ENCODE measurements at places on chromosomes 1 and 21.
A peak's percentile ranks its signal among the peaks of the same experiment; 100 is the strongest.

DNA sequence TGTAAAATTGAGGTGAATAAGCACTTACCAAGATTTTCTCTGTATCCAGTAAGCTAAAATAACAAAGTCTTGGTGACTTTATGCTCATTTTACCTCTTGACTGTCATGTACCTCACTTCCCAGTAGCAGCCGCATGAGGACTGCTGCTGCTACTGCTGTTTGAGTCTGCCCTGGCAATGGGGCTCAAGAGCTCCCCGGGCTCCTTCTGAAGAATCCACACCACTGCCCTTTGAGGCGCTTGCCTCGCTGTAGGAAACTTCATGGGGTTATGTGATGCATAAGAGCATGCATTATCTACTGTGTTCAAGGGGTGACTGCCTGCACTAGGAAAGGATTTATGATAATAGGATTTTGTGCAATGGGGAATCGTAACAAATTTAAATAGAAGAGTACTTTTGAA is 113.5 kb downstream of the NTNG1 start:
- no peak for DNase-seq

DNA sequence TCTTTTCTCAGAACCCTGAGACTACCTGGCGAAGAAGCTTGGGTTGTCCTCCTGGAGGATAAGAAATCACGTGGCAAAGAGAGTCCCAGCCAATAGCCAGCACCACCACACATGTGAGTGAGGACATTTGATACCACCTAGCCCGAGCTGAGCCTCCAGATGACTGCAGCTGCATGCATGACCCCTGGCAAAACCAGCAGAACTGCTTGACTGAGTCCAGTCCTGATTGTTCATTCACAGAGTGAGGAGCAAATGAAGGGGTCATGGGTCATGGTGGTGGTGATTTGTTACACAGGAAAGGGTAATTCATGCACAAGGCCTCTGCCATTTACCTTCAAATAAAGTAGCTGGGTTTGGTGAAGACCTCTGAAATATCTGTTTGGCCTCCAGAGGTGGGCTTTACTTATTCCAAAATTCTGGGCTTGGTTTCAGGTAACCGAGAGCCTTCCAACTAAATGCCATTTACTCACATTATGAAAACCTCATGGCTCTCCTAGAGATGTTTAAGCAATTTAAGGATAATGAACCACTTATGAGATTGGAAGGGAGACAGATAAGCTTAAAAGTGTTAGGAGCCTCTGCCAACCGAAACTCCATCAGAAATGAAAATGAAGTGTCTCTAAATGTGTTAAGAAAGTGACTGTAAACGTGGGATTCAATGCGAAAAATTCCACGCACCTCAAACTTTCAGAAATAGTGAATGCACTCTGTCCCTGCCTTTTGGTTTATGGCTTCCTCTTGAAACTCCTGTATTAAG is 163.3 kb downstream of the SLC35F3 start:
- DNase-seq: no peak

GRCh38 chr1:185672719-185673360 is 61.4 kb upstream of the HMCN1 start:
- no peak for DNase-seq

GRCh38 chr1:230301822-230302221 is 124.3 kb downstream of the PGBD5 start:
- DNase-seq: no peak

DNA sequence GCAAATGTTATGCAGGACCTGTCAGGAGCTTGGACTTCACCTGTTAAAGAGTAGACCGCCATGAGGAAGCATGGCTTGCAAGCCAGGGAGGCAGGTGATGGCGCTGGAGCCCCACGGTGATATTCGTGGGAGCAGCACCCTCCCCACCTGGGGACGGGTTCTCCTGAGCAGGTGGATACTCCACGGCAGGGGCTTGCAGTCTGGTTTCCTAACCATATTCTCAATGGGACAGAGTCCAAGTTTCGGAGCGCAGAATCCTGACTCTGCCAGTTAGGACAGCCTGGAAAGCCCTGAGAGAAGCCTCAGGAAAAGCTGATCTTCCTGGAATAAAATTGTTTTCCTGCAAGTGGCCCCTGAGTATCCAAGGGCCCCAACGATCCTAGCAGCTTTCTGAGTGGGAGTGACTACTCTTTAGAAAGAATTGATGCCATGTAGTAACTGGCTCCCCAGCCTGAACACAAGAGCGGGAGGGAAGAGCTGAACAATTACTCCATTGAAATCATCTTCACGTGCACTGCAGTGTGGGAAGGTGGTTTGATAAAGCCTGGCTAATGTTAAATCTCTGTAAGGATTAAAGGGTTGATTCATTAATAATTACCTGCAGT is 146.3 kb upstream of the RAB4A start:
- DNase-seq: no peak

DNA sequence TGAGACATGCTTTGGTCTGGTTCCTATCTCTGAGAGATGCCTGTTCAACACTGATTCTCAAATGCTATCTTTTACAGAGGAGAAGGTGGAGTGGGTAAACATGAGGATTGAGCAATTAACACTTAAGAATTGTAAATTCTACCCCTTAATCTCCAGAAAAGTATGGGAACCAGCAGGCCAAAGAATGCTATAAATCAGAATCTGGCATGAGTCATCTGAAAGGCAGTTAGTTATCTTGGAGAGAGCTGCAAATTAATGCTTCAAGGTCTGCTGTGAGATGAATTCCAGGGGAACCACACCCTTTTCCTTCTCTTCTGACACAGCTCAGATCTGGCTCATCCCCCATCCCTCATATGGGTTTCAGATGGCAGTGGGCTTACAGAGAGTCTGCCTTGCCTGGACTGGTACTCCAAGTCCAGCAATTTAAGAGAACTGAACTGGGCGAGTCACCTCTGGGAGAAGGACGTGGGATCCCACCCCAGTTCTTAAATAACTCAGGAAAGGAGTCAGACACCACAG is 5.2 kb downstream of the S100A10 start:
- no peak for DNase-seq

DNA sequence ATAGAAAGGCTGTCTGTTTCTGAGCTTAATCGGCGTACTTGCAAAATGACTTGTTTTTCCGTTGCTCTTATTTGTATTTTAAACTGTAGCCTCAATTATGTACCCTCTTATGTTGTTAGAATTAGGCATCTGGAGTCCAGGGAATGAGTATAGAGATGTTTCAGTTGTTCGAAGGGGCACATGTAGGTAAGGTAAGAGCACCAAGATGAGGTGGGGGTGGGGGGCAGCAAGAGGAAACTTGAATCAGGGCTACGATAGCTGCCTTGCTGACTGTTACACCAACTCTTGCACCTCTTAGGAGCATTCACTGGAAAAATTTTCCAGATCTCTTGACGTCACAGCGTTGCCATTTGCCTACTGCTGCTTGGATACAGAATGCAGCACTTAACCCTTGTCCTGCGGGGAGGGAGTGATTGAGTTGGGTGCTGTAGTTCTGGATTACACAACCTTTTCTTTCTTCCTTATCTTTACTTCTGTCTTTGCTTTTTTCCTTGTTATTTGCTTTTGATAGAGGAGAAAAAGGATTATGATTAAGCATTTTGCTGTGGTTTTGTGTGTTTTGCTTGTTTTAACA is 3.2 kb downstream of the ATP1B1 start:
- no peak for DNase-seq

GRCh38 chr21:16569679-16570078 is 839.9 kb downstream of the USP25 start:
- DNase-seq: no peak

DNA sequence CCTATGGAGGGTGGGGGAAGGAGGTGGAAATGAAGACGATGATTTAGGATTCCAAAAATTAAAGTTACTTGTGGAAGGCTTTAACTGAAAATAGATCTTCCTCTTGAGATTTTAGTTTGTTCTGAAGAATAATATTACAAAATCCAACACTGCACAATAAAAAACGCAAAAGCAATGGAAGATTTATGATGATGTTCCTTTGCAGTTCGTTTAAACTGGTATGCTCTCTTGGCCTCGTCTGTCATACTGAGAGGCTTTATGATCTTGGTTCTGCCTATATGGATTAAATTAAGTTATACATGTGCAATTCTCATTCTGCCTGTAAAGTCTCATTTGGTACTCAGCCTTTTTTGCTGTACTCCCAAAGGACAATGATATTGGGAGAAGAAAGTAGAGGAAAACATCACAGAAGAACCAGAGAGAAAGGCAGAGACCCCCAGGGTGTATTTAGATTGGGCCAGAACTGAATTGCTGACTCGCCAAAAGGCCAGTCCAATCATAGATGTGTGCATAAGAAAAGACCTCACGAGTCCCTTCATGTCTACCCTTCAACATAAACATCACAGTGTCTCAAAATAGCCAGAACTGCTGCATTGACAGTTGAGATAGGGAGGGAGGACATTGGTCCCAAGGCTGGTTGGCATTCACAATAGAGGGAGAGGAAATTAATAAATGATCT is 188.6 kb downstream of the GREM2 start:
- no peak for DNase-seq

DNA sequence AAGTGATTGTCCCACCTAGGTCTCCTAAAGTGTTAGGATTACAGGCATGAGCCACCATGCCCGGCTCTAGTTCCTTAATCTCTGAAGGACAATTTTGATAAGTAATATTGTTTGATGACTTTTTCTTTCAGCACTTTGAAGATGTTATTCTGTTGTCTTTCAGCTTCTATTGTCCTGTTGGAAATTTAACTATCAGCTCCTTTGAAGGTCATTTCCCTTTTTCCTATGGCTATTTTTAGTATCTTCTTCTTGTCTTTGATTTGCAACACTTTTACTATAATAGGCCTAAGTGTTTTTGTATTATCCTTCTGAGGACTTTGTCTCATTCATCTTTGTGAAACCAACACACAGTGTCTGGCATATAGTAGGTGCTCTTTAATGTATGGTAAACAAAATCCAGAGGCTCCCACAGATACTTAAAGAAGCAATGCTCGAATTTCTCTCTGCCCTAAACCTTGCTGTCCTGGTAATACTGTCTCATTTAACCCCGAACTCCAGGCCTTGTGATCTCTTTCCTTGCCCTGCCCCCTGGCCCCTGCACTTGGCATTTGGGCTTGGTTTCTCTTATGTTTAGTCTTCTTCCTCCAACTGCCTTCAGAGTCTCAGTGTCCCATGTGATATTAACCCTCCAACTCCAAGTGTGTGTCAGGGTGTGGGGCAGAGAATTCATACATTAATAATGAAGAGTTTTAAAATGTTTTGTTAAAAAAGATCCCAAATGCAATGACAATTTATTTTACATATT is 19.0 kb upstream of the AGO1 start:
- DNase-seq: no peak

- DNase-seq: no peak
Observed at GRCh38 chr1:61122389-61122788, 40.0 kb downstream of the NFIA start.

- no peak for DNase-seq
Observed at GRCh38 chr1:48969971-48970370, 193.3 kb upstream of the BEND5 start.

DNA sequence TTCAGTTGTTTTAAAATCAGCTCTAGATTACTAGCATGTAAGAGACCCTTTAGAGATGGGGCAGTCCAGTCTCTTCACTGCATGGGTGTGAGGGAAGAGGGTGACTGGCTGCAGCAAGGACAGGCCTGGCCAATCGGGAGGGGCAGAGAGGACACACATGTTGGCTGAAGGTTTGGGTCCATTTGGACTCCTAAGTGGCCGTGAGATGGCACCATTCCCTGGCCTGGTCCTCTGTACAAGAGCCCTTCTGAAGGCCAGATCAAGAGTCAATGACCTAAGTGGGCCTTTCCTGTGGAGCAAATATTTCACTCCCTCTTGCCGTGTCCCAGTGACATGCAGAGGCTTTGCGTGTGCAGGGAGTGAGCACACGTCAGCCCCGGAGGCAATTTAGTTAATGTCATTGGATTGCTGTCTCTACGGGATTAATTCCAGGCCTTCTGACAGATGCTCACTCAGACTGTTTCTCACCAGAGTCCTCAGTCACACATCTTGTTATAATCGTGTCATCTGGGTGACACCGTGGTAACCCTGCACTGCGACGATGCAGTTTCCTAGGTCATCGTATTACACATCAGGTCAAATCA is 613.0 kb downstream of the NPHP4 start:
- no peak for DNase-seq

GRCh38 chr1:61140778-61141177 is 58.4 kb downstream of the NFIA start:
- no peak for DNase-seq

- peak; percentile 90 for DNase-seq
Observed at GRCh38 chr1:206684478-206685333, at the start of gene MAPKAPK2. Gene MAPKAPK2 (plus strand): TSS chr1:206684905. CDS start chr1:206685230, 325 bp downstream.

GRCh38 chr1:3375245-3375644 is 79.2 kb upstream of the ARHGEF16 start:
- no peak for DNase-seq

GRCh38 chr1:65946376-65946775 is 153.7 kb downstream of the PDE4B start:
- DNase-seq: no peak

GRCh38 chr1:193451001-193451400 is 264.6 kb upstream of the B3GALT2 start:
- no peak for DNase-seq

DNA sequence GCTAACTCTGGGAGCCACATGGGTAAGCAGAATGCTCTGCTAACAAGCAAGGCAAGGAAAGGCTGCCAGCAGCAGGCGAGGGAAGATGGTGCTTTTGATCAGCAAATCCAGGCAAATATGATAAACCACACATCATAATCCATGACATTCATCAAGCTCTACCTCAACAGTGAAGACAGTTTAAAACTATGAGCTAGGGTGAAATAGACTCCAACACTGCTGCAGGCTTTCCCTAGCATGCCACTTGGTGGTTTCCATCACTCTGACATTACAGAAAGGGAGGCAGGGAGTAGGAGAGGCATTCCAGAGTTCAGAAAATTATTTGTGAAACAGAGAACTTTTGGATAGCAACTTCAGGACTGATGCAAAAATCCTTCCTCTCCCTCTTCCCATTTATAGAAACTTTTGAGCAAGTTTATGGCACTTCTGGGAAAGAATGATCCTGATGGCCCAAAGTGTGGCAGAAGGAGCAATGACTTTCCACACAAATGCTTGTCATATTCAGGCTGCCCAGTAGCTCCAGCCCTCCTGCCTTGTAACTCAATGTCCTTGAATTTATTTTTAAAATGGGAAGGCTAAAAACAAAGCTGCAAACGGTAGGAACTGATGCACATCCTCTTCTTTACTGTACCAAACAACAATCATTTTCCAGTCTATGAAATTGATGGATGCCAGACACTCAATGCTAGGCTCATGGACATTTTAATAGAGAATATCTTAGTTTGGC is 70.8 kb downstream of the SMYD2 start:
- DNase-seq: no peak

DNA sequence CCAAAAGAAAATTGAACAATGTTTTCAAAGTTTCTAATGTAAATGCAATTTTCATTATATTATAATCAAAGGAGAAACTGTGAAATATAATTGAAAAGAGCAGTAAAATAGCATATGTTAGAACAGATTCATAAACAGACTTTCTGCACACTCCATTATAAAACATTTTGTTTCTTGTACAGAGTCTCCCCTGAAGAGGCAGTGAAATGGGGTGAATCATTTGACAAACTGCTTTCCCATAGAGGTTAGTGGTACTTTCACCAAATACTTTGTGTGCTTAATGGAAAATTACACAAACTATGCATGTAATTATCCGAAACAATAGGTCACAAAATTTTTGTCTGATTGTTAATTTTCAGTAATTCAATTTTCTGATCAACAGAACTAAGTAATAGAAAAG is 1.9 kb downstream of the RGS18 start:
- DNase-seq: no peak

GRCh38 chr1:167981933-167982332 is 45.1 kb upstream of the MPC2 start:
- DNase-seq: no peak

GRCh38 chr1:12447849-12448312 is 170.1 kb downstream of the DHRS3 start:
- DNase-seq: no peak

GRCh38 chr1:81509594-81509993 is 291.1 kb upstream of the ADGRL2 start:
- DNase-seq: no peak
